ENCODE measurements at places on chromosomes 6 and 20. TPM values are rescaled to one million over a fixed set of nuclear protein-coding genes. Genes with fewer than 3 reads are reported as not detected.

GRCh38 chr6:169866668-169867521 lies 115.5 kb downstream of the ERMARD start:
- H3K4me1 ChIP-seq, result no peaks in the 10 kb centered on the region
- H3K36me3 ChIP-seq, result no peaks in the 10 kb centered on the region
- DNase-seq, result no peak
- no peak overlapping the region for H3K27ac ChIP-seq
- no peaks in the 10 kb centered on the region for H3K27me3 ChIP-seq

DNA sequence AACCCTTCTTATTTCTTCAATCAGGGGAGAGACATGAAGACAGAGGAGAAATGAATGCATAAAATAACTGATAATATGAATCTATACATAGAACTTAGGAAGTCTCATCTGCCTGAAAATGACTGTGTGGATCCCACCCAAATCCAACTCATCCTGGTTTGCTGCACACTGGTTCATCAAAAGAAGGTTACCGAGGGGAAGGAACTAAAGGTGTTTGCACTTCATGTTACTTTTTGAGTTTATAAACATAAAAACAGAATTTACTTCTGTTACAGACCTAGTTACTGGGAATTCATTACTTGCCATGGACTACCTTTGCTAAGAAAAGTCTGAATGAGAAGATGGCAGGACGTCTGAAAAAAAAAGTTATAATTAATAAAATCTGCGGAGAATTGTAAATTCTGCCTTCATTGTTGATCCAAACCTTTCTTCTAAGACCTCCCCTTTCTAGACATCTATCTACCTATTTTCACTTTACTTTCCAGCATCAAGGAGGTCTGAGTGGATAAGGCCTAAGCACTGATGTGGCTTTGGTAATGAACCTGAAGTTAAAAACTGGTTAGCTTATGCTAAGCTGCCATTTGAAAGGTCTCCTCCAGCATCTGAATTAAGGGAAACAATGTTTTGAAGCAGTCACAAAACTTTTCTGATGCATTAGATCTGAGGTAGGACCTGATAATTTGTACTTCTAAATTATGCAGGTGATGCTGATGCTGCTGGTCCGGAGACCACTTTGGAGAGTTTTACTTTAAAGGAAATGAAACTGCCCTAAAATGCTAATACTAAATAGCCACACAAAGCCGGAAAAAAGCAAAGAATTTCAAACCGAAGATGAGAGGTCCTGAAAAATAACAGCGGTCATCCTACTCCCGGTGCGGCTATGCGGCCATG lies 84.0 kb downstream of the HFE start:
- peaks cover 5% of the 10 kb centered on the region for H3K4me1 ChIP-seq
- peak overlapping the region; percentile 89 for H3K27ac ChIP-seq
- peak overlapping the region; percentile 87 for H3K4me3 ChIP-seq
- no peak for DNase-seq
- H3K27me3 ChIP-seq, result no peaks in the 10 kb centered on the region
- no peaks in the 10 kb centered on the region for H3K36me3 ChIP-seq

GRCh38 chr20:61041481-61041880 lies 210.6 kb upstream of the CDH4 start:
- no peak overlapping the region for H3K27ac ChIP-seq
- no peak for DNase-seq
- H3K4me3 ChIP-seq, result no peak overlapping the region
- no peaks in the 10 kb centered on the region for H3K4me1 ChIP-seq

- no peaks in the 10 kb centered on the region for H3K36me3 ChIP-seq
- DNase-seq, result no peak
- H3K4me3 ChIP-seq, result peak overlapping the region; percentile 95
- H3K27ac ChIP-seq, result peak overlapping the region; percentile 77
- H3K4me1 ChIP-seq, result peaks cover 43% of the 10 kb centered on the region
Observed at GRCh38 chr6:108561742-108562502, 1.2 kb downstream of the FOXO3 start.

- H3K4me1 ChIP-seq, result peaks cover 5% of the 10 kb centered on the region
- no peak overlapping the region for H3K4me3 ChIP-seq
- no peaks in the 10 kb centered on the region for H3K36me3 ChIP-seq
- H3K27me3 ChIP-seq, result no peaks in the 10 kb centered on the region
Observed at GRCh38 chr6:34381081-34381480, 11.4 kb downstream of the NUDT3 start.

DNA sequence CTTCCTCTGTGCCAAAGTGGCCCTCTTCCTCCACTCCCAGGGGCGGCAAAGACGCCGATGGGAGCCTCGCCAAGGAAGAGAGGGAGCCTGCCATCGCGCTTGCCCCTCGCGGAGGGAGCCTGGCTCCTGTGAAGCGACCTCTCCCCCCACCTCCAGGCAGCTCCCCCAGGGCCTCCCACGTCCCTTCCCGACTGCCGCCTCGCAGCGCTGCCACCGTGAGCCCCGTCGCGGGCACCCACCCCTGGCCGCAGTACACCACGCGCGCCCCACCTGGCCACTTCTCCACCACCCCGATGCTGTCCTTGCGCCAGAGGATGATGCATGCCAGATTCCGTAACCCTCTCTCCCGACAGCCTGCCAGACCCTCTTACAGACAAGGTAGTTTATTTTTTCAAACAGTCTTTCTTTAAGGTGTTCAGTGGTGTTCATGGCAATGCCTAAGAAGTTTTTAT lies 64.9 kb downstream of the FNDC1 start:
- H3K36me3 ChIP-seq, result no peaks in the 10 kb centered on the region
- peaks cover 25% of the 10 kb centered on the region for H3K27me3 ChIP-seq
- H3K4me1 ChIP-seq, result no peaks in the 10 kb centered on the region
- no peak for DNase-seq

DNA sequence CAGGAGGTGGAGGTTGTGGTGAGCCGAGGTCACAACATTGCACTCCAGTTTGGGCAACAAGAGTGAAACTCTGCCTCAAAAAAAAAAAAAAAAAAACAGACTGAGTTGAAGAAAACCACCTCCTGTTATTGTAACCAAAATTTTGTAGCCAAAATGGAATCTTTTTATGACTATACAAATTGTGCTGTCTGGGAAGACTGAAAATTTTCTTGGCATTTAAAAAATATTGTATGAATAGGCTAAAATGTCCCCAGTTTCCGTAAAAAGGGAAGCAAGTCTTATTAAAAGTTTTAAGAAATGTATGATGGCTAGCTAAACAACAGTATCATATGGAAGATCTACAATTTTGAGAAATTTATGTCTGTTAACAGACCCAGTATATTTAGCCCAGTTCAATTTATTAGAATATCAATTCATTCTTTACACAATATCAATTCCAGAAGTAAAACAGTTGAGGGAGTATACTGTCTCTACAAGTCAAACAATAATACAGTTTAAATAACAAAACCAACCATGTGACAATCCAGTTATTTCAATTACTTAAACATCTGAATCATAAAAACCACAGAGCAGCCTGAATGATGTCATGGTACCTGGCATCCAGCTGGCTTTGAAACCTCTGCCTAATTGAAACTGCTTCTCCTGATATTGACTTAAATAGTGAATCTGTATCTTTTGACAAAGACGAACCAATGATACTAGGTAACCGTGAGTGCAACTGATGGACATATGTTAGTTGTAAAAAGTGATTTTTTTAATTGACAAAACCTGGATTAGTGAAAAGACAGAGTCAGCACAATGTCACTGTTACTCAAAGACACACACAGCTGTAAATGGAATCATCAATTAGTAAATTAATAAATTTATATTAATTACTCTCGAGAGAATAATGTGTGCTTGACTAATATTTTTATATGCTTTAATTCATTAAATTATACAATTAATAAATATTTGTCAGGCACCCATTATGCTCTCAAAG lies 166.6 kb upstream of the MARCKS start:
- no peaks in the 10 kb centered on the region for H3K27me3 ChIP-seq
- H3K36me3 ChIP-seq, result no peaks in the 10 kb centered on the region
- H3K27ac ChIP-seq, result peak overlapping the region; percentile 60
- peak; percentile 94 for DNase-seq

DNA sequence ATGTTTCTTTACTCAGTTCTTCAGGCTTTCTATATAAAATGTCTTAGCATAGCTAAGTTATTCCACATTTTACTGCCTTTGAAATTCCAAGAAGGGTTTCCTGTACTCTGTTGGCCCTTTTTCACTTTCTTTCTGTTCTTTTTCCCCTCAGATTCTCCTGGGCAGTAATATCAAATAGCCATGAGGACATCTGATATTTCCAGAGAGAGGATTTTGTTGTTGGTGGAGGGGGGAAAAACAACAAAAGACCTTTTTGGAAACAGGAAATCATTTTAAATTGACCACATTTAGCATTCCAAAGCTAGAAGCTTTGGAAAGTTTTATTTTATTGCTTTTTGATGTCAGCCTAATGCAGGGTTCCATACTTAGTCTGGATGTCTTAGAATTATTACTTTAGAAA lies 445.4 kb downstream of the GJA1 start:
- peaks cover 8% of the 10 kb centered on the region for H3K4me1 ChIP-seq
- no peak overlapping the region for H3K27ac ChIP-seq
- no peaks in the 10 kb centered on the region for H3K27me3 ChIP-seq
- no peaks in the 10 kb centered on the region for H3K36me3 ChIP-seq

GRCh38 chr6:89162047-89162371 lies 16.2 kb downstream of the PM20D2 start:
- no peak overlapping the region for H3K4me3 ChIP-seq
- no peaks in the 10 kb centered on the region for H3K36me3 ChIP-seq
- no peaks in the 10 kb centered on the region for H3K27me3 ChIP-seq
- no peak overlapping the region for H3K27ac ChIP-seq

- no peak overlapping the region for H3K4me3 ChIP-seq
- peaks cover 24% of the 10 kb centered on the region for H3K4me1 ChIP-seq
- no peak overlapping the region for H3K27ac ChIP-seq
- no peaks in the 10 kb centered on the region for H3K27me3 ChIP-seq
Observed at GRCh38 chr6:11323666-11324452, 91.4 kb upstream of the NEDD9 start.

The UBE2C gene
- total RNA-seq, result 12.3 TPM

The ASIP gene
- not detected for total RNA-seq

The TXLNB gene
- 0.58 TPM for total RNA-seq

Measured in astrocyte (in vitro differentiated cells and primary cell).